NCI-H2081 (cell line): ENCODE measurements at places on chromosomes 7 and 10.

DNA sequence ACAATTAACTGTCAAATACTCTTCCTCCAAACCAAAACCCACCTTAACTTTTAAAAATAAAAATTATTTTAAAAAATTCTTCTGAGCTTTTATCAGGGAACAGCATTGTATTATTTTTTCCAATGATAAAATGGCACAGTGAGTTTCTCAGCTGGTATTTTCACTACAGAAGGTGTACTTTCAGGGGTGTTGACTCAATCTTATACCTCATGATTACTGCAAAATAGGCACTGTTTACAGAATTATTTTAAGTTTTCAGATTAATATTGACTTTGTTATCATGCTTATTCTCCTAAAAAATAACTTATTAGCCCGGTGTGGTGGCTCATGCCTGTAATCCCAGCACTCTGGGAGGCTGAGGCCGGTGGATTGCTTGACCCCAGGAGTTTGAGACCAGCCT, 24.3 kb downstream of the RHEB start:
- no peak for DNase-seq

DNA sequence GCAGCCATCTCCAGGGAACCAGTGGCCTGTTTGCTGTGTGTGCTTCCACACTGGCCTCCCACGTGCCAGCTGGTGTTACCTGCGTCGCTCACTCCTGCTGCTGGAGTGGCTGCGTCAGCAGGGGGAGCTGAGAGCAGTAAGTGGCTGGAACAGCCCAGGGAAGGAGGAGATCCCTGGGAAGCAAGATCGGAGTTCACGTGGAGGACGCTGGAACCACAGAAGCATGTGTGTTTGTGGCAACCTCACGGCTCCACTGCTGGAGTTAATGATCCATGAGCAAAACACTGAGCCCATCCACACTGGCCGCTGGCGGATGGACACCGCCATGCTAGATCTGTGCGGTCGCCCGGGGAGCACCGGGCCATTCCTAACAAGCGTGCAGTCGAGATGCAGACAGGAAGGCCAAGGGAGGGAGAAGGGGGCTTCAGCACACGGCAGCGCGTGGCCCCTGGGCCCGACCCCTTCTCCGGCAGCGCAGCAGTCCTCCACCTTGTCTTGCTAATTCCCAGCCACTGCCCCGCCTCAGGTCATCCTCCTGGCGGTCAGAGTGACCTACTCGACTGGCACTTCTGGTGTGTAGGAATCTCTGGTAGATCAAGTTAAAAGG, 68.5 kb upstream of the EEPD1 start:
- peak; percentile 25 for DNase-seq

- DNase-seq = no peak
Measured at GRCh38 chr7:45367026-45367425, 207.1 kb upstream of the ADCY1 start.

DNA sequence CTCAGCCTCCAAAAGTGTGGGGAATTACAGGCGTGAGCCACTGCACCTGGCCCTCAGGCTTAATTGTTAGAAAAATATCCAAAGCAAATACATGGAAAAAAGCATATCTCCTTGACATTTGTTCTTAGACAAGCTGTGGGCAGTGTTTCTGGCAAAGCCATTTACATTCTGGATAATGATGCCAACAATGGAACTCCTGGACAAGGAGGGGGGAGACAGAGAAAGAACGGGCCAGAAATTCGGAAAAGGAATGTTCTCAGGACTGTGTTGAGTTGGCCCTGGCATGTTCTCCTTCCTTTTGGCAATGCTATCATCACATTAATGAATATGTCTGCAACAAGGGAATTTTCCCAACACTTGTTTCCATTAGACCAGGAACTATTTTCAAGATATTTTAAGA, 88.7 kb downstream of the UBE2H start:
- DNase-seq = peak; percentile 53
